ENCODE measurements at places on chromosomes 7 and 10.

DNA sequence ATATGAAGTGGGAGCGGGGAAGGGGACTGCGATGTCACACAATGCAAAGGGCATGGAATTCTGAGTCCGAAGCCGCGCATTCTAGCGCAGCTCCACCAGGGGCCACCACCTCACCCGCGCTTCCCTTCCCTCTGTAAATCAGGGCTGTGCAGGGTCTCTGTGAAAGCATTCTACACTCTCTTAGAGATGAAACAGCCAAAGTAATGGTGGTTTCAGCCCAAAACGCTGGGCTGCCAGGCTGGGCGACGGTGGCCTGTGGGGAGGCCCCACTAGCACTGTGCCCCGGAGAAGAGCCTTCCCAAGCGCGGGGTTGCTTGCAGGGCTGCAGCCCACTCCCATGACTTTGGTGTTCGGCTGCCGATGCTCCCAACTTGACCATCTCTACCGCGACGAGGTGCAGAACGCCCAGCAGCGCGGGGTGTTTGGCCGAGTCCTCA is 11.4 kb downstream of the ATG9B start:
- DNase-seq = no peak

DNA sequence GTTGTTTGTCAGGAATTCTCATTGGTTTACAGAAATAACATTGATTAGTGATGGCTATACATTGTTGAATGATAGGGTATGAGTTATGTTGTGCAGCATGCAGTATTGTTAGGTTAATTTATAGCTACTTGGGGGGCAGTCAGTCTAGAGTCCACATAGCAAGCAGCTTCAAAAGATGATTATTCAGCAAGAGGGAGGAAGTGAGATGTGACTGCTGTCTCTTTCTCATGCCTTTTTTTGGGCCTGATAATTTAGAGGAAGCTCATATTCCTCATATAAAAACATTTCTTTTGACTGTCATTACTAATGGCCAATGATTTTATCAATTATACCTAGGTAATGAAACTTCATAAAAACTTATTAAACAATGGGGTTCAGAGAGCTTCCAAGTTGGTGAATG is 3.4 kb upstream of the TBRG4 start:
- DNase-seq = no peak

- no peak for DNase-seq
Observed at GRCh38 chr7:54921116-54921515, 97.7 kb upstream of the EGFR start.

DNA sequence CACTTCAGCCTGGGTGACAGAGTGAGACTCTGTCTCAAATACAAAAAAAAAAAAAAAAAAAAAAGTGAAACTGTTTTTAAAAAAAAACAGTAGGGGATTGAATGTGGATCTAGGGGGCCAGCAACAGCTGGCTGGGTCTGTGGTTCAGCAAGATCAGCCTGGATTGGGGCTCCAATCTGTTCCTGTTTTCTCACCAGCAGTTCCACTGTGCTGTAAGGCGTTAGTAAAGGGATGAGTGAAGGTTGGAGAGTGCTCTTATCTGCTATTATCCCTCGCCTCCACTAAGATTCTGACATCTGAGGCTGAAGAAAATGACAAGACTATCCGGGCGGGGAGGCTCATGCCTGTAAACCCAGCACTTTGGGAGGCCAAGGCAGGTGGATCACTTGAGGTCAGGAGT is 41.6 kb upstream of the GTF2IRD1 start:
- DNase-seq = no peak

GRCh38 chr10:7188456-7189050 is 222.3 kb downstream of the SFMBT2 start:
- no peak for DNase-seq

DNA sequence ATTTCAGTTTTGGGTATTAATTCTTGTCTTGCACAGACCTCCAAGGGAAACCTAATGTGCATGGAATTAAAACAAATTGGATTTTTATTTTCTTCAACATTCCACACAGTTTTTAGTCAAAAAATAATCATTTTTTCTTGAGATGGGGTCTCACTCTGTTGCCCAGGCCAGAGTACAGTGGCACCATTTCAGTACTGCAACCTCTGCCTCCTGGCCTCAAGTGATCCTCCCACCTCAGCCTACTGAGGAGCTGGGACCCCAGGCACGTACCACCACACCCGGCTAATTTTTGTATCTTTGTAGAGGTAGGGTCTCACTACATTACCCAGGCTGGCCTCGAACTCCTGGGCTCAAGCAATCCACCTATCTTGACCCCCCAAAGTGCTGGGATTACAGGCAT is 4.9 kb downstream of the BAIAP2L1 start:
- no peak for DNase-seq

GRCh38 chr7:121810831-121811672 is 61.9 kb upstream of the PTPRZ1 start:
- DNase-seq = no peak

DNA sequence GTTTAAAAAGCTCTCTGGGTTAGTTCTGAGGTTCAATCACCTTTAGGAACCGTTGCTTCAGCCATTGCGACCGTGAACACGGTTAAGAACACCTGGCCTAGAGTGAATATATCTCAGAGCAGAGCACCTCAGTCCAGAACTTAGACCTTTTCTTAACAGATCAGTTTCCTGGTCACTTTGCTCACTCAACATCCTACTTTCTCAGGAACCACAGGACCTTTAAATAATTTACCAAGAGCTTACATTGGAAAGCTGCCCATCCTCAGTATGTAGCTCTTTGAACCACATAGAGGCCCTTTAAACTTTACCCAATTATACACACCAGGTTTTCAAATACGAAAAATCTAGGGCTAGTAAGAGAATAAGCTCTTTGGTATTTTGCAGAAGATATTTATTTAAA is 153.2 kb downstream of the NRBF2 start:
- DNase-seq = no peak

DNA sequence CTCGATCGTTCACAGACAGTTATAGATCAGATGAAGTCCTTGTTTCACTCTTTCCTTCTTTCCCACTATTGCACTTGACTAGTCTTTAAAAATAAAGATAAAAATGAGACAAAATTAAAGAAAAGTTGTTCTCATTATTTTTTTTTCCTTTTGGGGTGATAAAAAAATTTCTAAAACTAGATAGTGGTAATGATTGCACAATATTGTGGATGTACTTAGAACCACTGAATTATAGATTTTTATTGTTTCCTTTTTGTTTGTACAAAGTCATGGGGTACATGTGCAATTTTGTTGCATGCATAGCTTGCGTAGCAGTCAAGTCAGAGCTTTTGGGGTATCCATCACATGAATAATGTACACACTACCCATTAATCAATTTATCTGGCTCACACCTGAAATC is 97.3 kb downstream of the PHTF2 start:
- no peak for DNase-seq

DNA sequence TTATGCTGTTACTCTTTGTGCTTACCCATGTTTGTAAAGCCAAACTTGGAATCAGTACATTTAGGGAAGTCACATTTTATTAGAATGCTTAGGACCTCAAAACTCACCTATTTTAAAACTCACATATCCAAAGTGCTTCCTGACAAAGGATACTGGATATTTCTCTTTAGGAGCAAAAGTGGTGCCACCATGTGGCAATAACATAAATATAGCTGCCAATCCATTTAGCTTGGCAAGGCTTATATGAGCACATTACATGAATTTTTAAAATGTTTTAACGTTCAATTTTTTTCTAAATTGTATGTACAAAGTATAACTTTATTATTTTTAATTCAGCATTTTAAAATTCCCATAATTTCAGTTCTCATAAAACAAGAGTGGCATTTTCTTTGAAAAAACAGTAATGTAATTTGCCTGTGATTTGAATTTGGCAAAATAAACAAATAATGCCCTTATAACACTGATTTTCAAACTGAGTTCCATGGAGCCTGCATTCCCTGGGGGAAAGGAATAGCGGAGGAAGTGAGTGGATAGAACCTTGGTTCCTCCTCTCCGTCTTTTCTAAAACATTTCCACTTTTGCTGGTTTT is 75.4 kb downstream of the HDAC9 start:
- no peak for DNase-seq

DNA sequence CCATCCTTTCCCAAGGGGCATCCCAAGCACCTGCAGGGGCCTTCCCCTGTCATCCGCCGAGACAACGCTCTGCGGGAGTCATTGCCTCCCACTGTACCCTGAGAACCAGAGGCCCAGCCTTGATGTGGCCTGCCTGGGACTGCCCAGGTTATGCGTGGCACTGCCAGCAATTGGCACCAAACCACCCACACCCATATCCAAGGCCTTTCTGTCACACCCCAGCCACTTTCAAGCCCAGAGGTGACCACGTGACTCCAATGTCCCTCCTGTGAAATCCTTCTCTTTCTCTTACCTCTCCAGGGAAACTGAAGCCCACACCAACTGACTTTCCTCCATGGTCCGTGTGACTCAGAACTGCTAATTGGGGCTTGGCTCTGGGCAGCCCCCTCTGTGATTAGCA is 123.9 kb downstream of the C10orf105 start:
- no peak for DNase-seq

DNA sequence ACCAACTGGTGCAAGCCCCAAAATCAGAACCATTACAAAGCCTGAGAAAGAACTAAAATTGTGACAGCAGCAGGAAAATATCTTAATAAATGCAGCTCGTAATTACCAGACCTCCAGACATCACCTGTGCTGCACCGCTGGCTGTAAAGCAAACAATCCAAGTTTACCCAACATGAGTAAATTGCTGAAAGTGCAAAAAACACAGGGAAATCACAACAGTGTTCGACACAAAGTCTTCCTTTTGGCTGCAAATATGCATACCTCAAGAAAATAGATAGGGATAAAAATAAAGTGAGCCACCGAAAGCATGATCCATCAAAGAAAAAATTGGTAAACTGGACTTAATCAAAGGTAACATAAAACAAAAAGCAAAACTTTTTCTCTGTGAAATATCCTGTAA is 101.7 kb downstream of the SLC16A9 start:
- no peak for DNase-seq

- no peak for DNase-seq
Observed at GRCh38 chr7:33762911-33763306, 142.4 kb upstream of the BMPER start.

DNA sequence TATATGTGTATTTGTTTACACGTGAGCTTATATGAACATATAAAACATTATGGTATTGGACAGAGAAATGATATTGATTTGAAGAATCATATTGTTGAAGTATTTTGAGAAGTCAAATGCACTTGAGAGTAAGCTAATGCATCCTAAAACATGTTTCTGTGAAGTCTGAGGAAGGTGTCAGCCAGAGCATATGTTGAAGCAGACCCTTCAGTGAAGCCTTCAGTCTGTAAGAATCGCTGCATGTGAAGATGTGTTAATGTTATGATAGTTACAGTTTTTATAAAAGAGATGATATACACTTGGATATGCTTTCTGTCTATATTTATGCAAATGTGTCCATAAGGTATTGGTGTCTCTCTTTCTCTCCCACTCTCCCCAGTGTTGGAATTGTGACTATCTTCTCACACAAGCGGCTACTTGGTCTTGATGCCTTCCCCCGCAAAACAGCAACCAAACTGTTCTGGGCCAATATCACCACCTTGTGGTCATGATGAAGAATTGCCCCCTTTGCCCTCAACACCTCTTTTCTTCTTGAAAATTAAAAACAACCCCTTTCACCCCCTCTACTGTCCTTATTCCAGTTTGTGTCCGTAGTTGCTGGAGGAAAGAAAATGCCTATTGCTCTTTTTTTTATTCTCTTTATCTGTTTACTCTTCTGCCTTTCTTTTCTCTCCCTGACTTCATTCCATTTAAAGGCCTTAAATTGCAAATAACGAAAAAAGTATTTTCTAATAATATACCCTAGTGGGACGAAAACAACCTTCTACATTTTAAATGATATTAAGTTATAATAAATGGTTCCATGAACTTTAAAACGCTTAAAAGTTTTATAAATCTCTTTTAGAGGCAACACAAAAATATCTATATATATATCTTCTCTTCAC is 64.9 kb downstream of the IKZF1 start:
- no peak for DNase-seq

GRCh38 chr10:27223964-27224363 is 16.6 kb downstream of the ACBD5 start:
- DNase-seq = no peak

- DNase-seq = no peak
Observed at GRCh38 chr10:70913893-70914240, 25.5 kb upstream of the PCBD1 start.

DNA sequence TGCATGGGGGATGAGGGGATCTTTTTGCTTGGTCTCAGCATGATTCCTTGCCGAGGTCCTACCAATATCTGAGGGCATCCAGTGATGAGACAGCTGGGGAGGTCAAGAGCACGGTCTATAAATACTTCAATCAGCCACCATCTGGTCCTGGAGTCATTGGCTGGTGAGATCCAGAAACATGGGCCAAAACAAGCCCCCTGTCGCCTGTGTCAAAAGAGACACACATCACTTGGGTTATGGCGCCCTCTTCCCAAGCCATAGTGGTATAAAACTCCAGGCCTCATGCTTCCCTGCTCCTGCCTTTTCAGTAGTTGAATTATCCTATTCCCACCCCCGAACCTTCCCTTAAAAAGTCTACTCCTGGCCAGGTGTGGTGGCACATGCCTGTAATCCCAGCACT is 60.9 kb downstream of the SLC35B4 start:
- no peak for DNase-seq

GRCh38 chr7:6675807-6676405 is 30.8 kb downstream of the ZNF12 start:
- DNase-seq = no peak

DNA sequence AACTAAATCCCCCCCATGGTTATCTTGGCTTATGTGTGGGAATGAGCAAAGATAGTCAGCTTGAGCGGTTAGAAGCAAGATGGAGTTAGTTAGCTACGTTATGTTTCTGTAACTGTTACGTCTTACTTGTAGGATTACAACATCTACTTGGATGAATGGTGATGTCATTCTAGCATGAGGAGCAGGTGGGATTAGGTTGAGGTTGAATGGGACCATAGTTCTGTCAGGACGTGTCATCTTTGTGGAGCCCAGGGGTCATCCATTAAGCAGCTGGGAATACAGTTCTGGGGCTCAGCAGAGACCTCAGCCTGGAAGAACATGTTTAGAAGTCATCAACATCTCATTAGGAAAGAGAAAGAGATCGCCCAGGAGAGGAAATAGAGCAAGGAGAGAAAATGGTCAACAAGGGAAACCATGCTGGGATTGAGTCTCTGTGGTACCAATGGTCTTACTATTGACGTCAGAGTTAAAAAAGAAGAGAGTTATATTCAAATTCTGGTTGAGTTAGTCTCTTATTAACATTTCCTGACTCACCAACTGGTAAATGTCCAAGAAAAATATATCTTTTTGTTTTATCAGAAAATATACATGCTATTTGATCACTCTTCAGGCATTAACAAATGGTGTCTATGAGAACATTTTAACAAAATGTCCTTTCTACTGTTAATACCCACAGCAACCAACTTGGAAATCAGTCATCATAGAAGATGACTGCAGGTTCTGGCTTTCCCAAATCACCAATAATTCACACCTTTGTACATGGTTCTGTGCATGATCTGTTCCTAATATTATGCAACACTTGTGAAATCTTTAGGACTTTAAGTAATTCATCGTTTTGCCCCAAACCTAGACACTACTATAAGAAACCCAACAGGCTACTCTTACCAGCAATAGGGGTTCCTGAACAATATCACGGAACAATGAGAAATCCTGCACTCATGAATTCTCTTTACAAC is 96.9 kb downstream of the KIAA1217 start:
- no peak for DNase-seq
